Activated CD4-positive, alpha-beta T cell treated with anti-CD3 and anti-CD28 coated beads for 24 hours (primary cell): ENCODE measurements at places on chromosomes 12 and 14.

GRCh38 chr12:17335487-17335886 lies 729.5 kb upstream of the LMO3 start:
- DNase-seq = no peak

DNA sequence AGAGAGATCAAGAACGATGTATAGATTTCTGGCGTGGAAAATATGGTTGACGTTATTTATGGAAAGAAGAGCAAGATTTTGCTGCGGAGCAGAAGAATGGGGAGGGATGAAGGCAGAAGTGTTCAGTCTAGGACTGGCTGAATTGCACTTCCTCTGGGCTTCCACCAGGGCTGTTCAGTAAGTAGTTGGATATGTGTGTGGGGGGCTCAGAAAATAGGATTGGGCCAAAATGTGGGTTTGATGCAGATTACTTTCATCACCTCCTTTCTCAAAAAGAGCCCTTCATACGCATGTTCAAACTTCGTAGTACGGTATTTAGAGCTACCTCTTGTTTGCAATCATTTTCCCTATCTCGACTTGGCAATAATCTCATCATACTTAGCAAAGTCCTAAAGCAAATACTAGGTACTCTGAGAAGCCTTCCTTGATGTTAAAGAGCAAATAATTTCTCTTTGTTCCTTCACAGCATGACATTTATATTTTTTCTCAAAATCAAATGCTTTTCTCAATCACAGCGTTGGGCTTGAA lies 349.4 kb downstream of the NELL2 start:
- DNase-seq = no peak

DNA sequence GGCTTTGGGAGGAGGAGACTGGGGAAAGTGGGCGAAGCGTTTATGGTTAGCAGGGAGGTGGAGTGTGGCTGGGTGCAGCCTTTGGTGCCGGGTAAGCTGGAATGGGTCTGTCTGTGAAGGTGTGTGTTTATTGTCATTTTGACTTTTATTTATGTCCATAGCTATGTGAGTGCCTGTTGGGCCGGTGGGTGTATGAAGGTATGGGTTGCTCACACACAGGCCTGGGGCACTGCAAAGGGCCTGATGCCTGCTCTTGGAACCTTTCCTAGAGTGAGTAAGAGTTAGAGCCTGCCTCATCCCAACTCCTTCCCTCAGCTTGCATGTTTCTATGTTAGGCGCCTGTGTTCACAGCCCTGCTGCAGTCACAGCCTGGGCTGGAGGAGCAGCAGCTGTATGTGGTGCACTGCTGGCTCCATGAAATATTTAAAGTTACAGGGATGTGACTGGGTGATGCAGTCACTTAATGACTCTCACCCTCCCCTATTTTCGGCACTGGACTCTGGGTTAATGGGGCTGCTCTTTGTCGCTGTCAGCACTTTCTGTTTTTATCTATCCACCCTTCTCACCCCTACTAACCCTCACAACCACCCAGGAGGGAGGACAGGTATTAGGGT lies 2.6 kb upstream of the PPP1R1A start:
- no peak for DNase-seq

- DNase-seq = no peak
Measured at GRCh38 chr12:43011383-43011926, 421.9 kb upstream of the PRICKLE1 start.

- no peak for DNase-seq
Measured at GRCh38 chr14:24889843-24890242, 160.1 kb downstream of the STXBP6 start.

DNA sequence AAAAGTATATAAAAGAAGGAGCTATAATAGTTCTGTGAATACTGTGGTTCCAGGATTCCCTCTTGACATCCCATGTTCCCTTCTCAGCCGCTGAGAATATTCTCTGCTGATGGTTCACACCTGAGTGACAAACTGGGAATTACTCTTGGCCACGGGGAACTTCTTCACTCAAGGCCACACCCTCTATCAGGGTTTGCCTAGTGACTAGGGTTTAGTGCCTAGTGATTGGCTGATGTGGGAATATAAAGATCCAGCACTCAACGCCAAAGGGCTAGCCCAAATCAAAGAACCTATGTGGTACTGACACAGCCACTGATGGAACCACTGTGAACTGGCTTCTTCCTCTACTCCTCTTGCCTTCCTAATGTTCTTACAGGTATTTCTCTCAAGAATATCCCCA lies 248.4 kb downstream of the ASCL1 start:
- DNase-seq = no peak

GRCh38 chr12:32545413-32545980 lies 133.6 kb upstream of the DNM1L start:
- no peak for DNase-seq

DNA sequence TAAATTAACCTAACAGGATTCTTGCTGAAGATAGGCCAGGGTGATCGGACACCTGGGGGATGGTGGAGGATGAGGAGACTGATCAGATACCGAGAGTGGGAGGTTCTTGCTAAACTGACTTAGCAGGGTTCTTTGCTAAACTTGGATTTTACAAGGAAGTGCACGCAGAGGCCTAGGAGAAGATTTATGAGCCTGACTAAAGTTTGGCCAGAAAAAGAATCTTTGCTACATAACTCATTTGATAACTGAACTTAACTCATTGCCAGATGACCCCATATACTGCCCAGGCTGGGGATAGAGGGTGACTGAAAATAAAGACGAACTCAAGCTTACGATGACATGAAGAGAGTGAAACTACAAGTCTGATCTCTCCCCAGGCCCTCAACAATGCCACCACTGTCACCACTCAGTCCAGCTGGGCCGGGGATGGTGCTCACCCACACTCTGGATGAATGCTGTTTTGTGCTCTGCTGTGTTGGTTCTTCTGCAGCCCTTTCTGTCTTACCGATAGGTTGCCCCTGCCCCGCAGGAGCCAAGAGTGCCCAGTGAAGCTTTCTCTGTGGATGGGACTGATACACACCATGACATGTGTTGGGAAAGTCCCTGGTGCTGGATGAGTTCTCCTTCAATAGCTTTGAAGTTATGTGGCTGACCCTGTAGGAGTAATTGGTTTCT lies 29.0 kb downstream of the PPFIBP1 start:
- no peak for DNase-seq

DNA sequence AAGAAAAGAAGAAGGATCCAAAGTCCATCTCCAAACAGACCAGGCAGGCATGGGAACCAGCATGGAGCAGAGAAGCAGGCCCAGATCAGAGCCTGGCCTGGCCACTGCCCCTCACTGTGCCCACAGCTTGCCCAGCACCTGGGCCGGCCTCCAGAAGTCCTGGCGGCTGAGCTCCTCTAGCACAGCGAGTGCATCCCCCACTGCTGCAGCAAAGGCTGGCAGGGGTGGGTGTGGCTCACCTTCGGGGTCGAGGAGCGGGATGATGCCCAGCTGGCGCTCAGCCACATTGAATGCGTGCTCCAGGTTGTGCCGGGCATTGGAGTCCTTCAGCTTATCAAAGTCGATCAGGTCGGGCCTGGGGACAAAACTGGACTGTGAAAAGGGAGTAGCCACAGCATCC lies 78.7 kb downstream of the SPTB start:
- no peak for DNase-seq

DNA sequence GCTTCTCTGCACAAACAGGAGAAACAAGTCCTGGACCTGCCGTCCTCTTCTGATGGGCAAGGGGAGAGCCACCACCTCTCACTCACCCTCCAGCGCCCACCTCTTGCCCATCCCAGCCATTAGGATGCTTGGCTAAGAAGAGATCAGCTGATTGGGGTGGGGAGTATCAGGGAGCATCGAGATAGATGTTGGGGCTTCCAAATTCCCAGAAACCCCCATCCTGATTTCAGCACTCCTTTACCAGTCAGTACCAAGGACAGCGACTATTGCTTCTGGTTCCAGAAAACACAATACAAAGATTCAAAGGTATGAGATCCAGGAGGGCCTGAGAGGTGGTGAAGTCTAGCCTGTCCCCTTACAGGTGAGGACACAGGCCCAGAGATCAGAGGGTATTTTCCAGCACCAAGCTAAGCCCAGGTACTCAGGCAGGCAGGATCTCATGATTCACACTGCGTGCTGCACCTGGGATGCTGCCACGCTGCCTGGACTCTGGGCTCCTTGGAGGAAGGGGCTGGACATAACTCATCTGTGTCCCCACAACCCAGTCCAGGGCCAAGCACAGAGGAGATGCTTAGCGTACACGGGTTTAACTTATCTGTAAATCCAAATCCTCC lies 76.6 kb downstream of the TUNAR start:
- DNase-seq = no peak

DNA sequence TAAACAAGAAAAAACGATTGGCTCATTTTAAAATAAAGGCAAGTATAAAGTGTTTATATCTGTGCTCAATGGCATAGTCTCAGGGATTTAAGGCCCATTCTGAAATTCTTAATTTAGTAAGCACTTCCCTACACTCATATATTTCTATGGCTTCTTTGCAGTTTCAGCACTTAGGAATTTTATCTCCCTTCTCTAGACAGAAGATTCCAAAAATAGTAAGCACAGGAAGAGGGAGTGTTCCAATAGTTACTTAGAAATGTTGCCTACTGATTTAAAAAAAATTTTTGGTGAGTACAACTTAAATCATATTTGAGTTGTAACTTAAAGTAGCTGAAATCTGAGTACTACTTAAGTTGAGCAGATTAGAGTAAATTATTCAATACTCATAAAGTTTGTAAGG lies 19.8 kb downstream of the INSM2 start:
- DNase-seq = no peak
